T-cell (primary cell): ENCODE measurements at places on chromosomes 13 and 19.

GRCh38 chr13:51322826-51323225, 16.7 kb upstream of the SERPINE3 start:
- no peak for DNase-seq

DNA sequence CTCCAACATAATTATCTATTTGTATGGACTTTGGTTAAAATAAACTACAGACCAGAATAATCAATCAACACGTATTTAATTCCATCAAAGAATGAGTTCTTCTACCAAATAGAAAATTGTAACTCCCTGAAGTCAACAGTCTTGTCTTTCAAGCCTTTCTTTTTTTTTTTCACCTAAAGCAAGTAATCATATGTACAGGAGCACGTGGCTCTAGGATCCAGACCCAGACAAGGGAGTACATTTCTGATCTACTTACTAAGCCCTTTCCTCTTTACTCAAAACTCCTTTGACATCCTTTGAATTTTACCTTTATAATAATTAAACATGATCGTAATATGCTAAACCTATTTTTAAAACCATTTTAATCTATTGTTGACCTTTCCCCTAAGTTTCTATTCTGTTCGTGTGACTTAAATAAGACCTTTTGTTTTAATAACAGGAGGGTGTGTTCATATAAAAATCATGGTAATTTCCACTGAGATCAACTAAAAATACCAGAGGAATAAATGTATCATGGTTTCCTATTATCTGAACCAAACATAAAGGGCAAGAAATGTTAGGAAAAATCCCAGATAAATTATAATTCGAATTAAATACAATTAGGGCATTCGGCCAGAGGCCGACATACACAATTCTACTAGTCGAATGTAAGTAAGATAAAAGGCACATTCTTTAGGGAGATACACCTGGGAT, 1.7 kb downstream of the SLC7A1 start:
- no peak for DNase-seq

GRCh38 chr13:113002206-113002912, 33.3 kb downstream of the MCF2L start:
- DNase-seq, result no peak

DNA sequence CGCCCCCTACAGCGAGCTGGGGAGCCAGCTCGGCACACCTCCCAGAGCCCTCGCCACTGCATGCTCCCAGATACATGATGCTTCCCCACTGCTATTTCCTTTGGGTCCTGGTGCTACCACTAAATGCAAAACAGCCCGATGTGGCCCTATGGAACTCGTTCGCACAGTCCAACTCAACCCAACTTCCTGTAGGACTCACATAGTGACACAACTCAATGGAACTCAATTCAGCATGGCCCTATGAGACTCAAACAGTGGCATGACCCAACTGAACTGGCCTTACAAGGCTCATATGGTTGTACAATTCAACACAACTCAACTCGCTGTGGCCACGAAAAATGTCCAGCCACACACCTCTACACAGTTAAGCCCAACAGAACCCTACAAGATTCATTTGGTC, 3.5 kb downstream of the KCNA7 start:
- DNase-seq, result no peak

DNA sequence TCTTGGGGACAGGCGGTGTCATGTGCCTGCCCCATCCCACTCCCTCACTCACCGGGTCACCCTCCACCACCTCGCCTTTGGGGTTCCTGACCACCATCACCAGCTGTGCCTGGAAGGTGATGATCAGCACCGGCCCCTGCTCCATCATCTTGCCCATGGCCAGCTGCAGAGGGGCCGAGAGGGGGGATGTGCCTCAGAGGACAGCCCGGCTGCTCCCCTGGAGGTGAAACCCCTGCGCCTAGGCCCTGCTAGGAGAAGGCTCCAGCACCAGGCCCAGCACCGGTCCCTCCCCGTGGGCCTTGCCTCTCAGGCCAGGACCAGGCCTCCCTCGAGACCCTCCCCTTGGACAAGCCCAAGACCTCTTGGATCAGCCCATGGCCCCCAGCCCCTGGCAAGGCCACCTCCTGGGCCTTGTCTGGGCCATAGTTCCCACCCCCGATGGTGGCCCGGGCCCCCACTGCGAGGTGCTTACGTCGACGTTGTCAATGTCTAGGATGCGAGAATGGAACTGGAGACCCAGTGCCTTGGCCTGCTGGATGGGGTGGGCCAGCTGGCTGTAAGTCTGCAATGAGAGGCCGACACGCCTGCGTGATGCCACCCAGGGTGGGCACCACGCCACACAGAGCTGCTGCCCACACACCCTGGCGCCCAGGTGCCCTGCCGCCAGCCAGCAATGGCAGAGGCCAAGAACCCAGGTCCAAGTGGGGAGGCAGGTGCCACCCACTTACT, 1.8 kb upstream of the CTXN1 start:
- no peak for DNase-seq
